Astrocyte (in vitro differentiated cells and primary cell): ENCODE measurements at places on chromosomes 7 and 10. TPM values are rescaled to one million over a fixed set of nuclear protein-coding genes. Genes with fewer than 3 reads are reported as not detected.

The DRGX gene
- total RNA-seq, result not detected in 2 replicates

The MIOS gene
- 14.7 and 16.4 TPM in 2 replicates for total RNA-seq

The TM9SF3 gene
- total RNA-seq, result 198 and 200 TPM in 2 replicates

DNA sequence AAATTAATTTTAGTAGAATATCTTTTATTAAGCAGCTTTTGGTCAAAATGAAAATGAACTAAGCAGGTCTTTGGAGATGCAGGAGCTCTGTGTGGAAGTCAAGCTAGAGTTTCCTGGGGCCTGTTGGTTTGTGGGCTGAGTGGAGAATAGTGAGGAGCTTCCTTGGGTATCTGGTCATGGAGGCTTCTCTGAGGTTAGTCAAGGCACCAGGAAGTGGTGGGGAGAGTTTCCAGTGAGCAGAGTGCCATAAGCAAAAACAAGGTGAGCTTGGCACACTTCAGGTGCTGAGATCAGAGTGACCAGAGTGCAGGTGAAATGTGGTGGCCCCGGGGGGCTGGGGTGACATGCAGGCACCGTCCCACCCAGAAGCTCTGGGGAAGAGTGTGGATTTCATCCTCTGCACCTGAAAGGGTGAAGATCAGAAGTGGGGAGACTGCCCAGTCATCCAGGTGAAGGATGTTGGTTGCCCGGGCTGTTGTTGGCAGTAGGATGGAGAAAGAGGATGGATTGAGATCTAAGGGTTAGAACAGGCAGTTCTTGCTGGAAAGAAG is 77.4 kb downstream of the WDR37 start:
- DNase-seq, result no peak

DNA sequence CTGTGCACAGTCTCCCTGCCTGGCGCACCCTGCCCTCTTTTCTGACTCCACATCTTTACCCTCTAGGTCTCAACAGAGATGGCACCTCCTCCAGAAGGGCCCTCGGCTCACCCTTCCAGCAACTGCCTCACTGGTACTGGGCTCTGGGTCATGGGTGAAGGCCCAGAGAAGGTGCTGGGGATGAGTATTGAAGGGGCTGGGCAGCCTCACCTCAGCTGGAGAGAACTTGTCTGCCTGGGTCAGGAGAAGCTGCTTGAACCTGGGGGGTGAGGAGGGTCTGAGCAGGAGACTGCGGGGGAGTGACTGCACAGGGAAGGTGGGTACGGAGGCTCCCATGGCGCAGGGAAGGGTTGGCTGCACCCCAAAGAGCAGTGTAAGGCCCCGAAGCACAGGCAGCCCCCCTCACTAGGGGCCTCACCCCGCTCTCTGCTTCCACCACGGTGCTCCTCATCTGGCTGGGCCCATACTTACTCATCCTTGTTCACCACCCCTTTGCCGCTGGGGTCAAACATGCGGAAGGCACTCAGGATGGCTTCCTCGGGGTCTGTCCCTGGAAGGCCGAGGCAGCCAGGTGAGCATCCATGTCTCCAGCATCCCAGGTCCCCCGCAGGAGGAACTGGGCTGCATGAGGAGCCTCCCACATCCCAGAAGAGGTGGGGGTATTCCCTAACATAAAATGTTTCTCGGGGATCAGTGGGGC is 1.7 kb downstream of the MYL7 start:
- no peak for DNase-seq

DNA sequence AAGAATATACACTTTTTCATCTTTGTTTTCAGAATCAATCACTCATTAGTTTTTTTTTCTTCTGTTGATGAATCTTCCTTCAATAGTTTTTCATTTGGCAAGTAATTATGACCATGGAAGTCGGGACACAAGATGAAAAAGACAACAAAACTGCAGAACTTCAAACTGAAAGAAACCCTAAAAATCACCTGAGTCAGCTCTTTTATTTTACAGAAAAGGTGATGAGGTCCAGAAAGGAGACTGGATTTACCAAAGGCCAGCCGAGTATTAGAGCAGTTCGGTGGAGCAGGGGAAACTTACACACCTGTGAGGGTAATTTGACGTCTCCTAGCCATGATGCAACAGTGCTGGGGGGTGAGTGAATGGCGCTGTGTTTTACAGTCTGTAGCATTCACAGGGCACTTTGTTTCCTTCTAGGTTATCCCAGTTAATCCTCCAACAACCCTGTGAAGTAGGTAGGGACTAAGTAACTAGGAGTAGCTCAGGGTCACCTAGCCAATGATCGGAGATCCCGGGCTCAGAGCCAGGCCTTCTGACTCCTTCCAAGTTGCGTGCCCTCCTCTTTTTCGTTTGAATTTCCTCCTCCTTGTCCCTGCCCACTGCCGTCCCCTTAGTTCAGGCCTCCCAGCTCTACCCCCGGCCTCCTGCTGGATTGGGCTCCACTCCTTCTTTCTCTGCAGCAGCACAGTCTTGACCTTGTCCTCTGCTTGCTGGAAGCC is 14.0 kb downstream of the RBM20 start:
- no peak for DNase-seq

DNA sequence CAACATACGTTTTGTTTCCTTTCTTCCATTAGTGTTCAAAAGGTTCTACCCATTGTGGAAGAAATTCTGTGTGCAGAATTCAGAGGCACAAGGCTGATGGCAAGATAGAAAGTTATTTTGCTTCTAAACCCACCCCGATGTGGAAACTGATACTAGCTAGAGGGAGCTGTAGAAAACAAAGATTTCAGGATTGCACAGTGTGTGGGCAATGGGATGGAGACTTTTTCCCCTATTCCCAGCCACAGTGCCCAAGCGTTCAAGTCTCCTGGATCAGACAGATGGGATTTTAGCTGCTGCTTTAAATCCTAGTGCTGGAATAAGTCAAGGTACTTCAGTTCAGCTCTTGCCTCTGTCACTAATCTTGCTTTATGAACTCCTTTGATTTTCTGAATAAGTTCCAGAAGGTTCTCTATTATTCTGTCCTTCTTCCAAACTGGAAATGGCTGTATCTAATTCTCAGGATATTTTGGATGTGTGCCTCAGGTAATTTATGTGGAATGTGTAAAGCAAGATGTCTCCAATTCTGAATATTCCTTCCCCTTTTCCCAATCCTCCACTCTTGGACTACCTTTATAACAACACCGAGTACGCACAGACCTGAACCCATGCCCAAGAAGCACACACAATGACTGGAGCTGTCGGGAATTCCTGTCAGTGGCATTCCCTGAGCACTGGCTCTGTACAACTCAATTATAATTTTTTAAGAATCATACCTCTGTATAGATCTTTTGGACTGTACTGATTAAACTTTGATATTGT is 473.0 kb downstream of the PLXDC2 start:
- no peak for DNase-seq

- peak; percentile 83 for DNase-seq
Observed at GRCh38 chr7:101717628-101718357, 88.7 kb upstream of the MYL10 start.

DNA sequence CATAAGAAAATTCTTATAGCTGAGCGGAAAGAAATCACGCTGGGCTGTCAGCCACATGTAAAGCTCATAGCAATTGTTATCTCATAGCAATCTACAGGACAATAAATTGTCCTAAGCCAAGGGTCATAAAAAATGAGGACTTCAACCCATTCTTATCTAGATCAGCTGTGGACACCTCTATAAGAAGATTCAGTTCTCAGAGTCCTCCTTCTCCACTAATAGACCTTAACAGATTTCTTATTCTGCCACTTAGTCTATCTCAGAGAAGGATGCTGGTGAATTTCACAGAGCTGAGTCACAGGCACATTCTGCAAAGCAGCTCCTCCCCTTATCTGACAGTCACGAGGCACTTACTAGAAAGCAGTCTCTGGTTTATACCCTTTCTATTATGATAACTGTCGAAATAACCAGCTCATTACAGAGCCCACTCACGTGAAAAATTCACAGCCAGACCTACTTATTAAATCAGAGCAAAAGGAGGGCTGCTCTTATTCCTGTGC is 185.3 kb upstream of the PCLO start:
- peak; percentile 76 for DNase-seq

DNA sequence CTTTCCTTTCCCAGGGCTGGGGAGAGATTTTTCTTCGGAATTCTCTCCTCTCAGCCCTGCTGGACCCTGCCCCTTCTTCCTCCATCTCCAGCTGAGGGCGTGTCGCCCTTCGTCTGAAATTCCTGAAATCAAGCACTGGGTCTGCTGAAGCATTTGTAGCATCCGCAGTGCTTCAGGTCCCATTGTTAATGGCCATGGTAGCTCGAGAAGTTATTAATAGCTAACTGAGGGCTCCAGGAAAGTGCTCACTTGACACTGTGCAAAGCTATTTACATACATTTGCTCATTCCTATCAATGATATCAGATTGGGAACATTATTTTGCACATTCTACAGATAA is 515 bp downstream of the FAM149B1 start:
- DNase-seq, result no peak

DNA sequence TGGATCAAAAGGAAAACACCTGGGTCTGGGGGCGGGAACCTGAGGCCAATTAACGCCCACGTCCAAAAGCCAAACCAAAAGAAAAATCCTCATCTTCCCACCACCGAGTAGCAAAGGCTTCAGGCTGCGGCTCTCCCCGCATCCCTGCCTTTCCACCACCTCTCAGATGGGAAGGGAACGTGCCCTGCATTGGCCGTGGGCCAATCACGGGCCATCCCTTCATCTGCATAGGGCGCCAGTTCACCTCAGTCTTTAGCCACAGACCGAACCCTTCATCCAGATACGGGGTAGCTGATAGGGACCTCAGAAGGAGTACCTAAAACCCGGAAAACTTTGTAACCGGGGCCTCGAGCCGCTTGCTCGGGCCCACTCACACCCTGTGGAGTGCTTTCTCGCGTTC is 626 bp downstream of the PRPF18 start:
- no peak for DNase-seq

DNA sequence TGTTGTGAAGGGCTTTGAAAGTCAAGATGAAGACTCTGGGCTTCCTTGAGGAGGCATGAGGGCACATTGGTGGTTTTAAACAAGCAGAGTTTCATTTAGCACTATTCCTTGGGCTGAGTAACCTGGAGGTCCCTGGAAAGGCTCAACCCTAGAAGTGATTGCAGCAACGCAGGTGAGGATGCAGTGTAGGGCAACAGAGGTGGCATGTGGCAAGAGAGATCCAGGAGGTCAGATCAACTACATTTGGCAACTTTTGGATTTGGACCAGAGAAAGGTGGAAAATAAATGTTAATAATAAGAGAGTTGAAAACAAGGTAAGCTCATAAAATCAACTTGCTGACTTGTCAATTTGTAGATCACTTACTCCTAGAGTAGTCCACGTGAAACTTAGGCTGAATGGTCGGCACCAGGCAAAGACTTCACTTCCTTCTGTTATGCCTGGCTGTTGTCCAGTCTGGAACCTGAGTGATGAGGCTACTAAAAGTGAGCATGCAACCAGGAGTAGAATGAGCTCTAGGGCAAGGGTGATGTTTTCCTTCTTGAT is 414.6 kb upstream of the ZMIZ1 start:
- peak; percentile 25 for DNase-seq

The HABP2 gene
- not detected in 2 replicates for total RNA-seq

DNA sequence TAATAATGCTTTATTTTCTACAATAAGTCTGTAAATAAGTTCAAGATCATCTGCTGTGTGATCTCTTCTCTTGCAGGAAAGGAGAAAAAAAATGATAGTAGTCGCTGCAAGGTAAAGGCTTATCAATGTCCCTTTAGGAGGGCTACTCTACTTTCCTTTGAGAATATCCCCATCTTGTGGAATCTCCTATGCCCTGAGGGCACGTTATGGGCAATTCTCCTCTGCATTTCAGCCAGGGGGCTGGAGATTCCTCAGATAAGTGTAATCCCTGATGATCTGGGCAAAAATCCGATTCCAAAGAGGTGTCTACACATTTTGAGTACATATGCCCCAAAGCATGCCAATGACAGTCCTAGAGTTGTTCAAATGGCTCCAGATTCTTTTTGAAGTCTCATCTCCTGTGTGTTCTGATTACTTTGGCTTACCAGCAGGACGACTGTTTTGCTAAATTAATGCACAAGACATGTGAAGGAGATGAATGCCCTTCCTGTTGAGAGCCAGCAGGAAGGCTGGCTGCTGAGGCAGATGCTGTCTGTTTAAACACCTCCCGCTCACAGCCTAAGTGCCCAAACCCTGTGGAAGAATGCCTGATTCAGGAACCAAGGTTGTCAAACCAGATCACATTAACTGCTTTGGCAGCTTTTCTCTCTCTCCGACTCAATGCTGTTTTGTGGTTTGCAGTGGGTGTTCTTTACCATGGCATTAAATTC is 171.2 kb upstream of the COL1A2 start:
- DNase-seq, result peak; percentile 64

DNA sequence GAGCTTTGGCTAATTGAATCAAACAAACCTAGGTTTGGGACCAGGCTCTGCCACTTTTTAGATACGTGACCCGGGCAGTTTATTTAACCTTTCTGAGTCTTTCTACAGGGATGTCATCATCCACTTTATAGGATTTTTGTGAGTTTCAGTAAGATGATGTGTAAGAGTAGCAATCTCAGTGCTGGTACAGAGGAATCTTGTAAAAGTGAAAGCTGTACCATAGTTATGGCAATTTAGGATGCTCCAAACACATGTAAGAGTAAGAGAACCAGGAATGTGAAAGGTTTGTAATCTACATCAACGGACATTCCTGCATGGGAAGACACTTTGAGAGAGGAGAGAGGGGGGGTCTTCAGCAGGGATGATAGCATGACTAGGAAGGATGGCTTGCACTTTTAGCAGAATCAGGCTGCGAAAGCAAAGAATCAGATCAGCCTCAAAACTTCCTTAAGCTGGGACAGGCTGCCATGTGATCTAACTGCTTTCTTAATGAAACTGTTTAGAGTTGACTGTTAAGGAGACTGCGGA is 968 bp downstream of the NOLC1 start:
- DNase-seq, result no peak

The SLC25A40 gene
- total RNA-seq, result 6.3 and 9.1 TPM in 2 replicates

DNA sequence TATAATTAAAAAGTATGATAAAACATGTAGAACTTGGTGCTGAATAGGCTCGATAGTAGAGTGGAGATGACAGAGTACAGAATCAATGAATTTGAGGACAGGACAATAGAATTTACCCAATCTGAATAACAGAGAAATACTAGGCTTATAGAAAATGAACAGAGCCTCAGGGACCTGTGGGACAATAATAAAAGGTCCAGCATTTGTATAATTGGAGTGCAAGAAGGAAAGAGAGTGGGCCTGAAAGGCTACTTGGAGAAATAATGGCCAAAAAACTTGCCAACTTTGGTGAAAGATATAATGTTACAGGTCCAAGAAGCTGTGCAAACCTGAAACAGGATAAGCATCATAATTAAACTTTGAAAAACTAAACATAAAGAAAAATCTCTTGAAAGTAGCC is 227.3 kb downstream of the CXCL12 start:
- DNase-seq, result no peak

GRCh38 chr7:105530546-105530945 is 1.5 kb upstream of the RINT1 start:
- no peak for DNase-seq

- DNase-seq, result no peak
Observed at GRCh38 chr7:10740805-10741204, 232.9 kb upstream of the PHF14 start.

The GFRA1 gene
- 12.7 and 24.2 TPM in 2 replicates for total RNA-seq

DNA sequence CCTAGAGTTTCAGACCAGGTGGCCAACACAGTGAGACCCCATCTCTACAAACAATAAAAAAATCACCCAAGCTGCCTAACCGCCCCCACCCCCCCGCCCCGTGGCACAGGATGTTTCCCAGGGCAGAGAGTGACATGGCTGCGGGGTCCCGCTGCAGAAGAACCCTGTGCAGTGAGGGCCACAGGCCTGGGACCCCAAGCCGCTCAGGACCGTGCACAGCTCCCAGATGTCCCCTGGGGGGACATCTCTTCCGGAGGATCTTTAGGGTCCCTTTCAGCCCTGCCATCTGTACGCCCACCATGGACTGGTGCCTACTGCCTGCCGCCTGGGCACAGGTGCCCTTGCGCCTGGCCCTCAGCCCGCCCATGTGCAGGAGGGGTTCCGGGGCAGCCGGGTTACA is 373.6 kb downstream of the DNAJB6 start:
- no peak for DNase-seq
